MV-4-11 (cell line): ENCODE measurements at places on chromosomes 16 and 17.

GRCh38 chr17:39794249-39794970 lies 56.7 kb downstream of the GRB7 start:
- DNase-seq, result no peak

- DNase-seq, result no peak
Observed at GRCh38 chr16:78184238-78185183, 85.1 kb downstream of the WWOX start.

- DNase-seq, result peak; percentile 83
Observed at GRCh38 chr17:28854457-28855335, at the start of gene ERAL1. TSS of gene ERAL1 (plus strand) at chr17:28855016. CDS start at chr17:28855035, 19 bp downstream.

DNA sequence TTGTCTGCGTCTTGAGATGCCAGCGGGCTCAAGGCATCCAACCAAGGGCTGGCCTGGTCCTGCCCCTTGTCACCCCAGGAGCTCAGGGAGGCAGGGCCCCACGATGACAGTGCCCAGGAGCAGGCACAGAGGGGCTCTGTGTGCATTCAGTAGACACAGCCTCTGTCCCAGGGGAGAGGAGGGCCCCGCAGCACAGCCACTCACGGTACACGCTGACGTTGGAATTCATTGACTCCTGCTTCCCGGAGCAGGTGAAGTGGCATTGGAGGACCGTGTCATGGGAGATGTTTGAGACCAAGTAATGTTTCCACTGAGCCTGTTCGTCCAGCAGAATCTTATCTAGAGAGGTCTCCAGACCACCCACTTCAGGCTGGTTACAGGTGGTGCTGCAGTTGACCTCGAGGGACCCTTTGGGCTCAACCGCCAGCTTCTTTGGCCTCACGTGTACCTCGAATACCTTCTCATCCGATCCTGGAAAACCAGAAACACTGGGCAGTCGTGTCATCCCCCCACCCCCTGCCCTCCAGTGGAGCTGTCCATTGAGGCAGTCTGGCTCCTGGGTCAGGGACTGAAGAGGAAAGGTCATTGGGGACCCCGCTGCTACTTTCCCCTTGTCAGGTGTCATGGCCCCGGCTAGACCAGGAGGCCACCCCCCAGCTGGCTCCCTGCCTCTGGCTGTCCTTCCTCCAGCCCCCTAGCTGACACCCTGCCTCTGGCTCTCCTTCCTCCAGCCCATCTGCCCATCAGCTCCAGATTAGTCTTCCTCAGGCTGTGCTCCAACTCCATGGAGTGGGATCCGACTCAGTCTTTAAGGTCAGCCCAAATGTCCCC lies 7.0 kb downstream of the PRR29 start:
- DNase-seq, result no peak

DNA sequence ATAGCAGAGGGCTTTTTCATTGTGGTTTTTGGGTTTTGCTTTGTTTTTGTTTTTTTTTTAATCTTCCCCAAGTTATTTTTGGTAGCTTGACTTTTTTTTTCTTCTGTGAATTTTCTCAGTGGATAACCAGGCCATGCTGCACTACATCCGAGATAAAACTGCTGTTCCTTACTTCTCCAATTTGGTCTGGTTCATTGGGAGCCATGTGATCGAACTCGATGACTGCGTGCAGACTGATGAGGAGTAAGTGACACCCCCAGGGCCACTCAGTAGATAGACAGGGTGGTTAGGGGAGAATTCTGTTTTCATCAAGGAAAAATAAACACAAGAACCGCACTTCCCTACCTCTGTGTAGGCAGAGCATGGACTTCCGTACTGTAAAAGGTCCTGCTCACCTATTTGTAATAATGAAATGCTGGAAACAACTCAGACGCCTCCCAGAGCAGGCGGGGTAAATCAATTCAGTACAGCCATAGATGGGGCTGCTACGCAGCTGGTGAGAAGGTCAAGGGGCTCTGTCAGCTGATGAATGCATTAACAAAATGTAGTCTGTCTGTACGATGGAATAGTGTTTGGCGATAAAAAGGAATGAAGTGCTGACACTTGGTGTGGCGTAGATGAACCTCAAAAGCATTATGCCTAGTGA lies 28.6 kb downstream of the CLEC16A start:
- peak; percentile 20 for DNase-seq

- peak; percentile 60 for DNase-seq
Observed at GRCh38 chr17:75753514-75754377, 11.2 kb downstream of the GALK1 start.

- DNase-seq, result peak; percentile 74
Observed at GRCh38 chr17:81831957-81832607, 1.0 kb downstream of the MCRIP1 start.

DNA sequence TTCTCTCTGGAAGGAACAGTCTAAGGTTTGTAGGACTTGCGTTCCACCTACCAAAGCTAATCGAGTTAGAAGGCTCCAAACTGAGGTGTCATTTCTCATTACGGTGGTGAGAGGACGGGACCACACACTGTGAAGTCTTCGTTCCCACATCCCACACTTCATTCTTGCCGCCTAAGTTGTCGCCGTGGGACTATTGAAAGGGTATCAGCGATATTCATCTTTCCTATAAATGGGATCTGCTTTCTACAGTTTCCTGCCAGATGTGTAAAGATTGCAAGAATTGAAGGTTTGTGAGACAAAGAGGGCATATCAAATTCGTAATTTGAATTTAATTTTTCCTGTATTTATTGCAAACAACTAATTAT lies 608 bp upstream of the TRIM37 start:
- DNase-seq, result no peak

DNA sequence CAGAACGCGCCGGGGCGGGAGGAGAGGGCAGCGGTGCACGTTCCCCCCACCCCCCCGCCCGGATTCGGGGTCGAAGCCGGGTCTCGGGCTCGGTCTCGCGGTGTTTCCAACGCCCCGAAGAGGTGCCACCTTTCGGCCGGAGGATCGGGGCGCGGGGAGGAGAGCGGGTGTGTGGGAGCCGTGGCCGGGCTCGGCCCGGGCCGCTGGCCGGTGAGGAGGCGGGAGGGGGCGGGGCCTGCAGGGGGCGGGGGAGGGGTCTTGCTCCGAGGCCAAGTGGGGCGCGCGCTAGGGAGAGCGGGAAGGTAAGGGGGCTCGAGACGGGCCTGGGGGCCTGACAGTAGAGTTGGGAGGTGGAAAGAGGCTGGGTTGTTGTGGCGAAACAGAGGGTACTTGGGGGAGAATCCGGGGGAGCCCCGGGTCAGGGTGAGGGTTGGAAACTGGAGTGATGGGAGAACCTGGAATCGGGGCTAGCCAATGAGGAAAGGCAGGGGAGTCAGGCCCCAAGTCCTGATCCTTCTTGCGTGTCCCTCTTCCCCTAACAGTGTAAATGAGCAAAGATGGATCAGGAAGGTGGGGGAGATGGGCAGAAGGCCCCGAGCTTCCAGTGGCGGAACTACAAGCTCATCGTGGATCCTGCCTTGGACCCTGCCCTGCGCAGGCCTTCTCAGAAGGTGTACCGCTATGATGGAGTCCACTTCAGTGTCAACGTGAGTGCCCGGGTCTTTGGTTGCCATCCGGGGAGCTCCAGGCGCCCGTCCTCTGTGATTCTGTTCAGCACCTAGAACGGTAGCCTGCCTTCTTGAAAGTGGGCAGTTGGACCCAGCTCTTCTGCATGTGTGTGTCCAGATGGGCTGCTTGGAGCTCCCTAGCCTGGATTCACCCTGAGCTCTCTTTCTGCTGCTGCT lies 873 bp downstream of the SETD1A start:
- no peak for DNase-seq

DNA sequence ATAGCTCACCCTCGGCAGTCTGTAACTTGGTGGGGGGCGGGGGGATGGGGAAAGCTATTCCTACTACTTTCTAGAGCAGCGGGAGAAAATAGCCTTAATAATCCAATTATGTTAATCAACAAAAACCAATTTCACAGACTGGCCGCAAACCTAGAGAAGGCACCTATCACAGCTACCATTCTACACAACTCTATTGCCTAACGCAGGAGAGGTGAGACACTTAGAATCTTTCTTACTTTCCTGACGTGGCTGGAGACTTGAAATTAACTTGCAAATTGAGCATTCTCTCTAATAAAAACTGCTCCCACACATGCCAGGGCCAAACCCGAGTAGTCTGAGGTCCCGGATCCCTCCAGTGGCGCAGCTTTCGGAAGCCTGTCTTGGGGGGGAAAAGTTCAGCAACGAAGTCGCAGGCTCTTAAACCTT lies 794 bp downstream of the SMG6 start:
- DNase-seq, result no peak

GRCh38 chr17:6177941-6178694 lies 107.9 kb downstream of the WSCD1 start:
- no peak for DNase-seq

- no peak for DNase-seq
Observed at GRCh38 chr17:48084932-48085331, 16.3 kb downstream of the CBX1 start.

- no peak for DNase-seq
Observed at GRCh38 chr17:82959990-82960418, 119.4 kb upstream of the METRNL start.

- DNase-seq, result no peak
Observed at GRCh38 chr17:284676-285355, 67.8 kb downstream of the RPH3AL start.

DNA sequence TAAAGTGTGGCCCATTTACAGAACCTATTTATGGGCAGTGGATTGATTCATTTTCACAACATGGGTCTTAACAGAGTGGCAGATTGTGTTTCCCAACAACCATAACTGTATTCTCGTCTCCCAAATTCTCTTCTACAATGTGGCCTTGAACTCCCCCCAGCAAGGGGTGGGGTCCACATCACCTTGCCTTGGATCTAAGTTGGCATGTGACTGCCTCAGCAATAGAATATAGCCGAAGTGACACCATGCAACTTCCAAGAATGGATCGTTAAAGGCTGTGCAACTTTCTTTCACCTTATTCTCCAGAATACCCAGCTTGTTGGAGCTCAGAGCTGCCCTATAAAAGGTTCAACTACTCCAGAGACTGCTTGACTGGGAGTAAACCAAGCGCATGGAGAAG lies 72.0 kb upstream of the CDH5 start:
- DNase-seq, result no peak

- DNase-seq, result no peak
Observed at GRCh38 chr16:82257990-82258389, 88.0 kb upstream of the MPHOSPH6 start.

GRCh38 chr17:57959929-57960328 lies 4.7 kb upstream of the CUEDC1 start:
- no peak for DNase-seq

DNA sequence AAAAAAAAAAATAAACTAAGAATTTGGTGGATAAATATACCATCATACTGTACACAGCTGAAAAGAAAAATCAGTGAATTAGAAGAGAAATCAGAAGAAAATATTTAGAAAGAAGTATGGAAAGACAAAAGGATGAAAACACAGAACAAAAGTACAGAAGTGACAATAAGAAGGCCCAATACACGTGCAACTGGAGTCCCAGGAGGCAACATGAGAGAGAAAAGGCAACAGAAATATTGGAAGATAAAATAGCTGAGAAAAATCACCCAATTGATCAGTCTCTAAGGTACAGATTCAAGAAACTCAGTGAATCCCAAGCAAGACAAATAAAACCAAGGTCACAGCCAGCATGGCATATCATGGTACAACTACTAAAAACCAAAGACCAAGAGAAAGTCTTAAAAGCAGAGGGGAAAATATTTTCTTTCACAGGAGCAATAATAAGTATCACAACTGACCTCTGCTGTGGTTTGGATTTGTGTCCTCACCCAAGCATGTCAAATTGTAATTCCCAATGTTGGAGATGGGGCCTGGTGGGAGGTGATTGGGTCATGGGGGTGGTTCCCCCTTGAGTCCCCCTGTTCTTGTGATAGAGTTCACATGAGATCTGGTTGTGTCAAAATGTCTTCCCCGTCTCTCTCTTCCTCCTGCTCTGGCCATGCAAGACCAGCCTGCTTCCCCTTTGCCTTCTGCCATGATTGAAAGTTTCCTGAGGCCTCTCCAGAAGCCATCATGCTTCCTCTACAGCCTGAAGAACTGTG lies 20.2 kb upstream of the ENGASE start:
- no peak for DNase-seq

DNA sequence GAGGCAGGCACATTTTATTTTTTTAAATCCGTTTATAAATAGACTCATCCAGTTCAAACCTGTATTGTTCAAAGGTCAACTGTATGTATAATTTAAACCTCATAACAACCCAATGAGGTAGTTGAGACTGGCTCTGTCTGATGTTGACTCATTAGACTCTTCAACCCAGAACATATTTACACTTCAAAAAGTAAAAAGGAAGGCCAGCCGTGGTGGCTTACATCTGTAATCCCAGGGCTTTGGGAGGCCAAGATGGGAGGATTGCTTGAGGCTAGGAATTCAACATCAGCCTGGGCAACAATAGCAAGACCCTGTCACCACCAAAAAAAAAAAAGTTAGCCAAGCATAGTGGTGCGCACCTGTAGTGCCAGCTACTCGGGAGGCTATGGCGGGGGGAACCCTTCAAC lies 32.5 kb upstream of the DHRS7B start:
- DNase-seq, result no peak
